Liver (tissue), 10 donors: ENCODE measurements at places on chromosomes 5 and 9.

GRCh38 chr9:33414268-33414667 lies 11.9 kb upstream of the AQP7 start:
- no peak for DNase-seq

DNA sequence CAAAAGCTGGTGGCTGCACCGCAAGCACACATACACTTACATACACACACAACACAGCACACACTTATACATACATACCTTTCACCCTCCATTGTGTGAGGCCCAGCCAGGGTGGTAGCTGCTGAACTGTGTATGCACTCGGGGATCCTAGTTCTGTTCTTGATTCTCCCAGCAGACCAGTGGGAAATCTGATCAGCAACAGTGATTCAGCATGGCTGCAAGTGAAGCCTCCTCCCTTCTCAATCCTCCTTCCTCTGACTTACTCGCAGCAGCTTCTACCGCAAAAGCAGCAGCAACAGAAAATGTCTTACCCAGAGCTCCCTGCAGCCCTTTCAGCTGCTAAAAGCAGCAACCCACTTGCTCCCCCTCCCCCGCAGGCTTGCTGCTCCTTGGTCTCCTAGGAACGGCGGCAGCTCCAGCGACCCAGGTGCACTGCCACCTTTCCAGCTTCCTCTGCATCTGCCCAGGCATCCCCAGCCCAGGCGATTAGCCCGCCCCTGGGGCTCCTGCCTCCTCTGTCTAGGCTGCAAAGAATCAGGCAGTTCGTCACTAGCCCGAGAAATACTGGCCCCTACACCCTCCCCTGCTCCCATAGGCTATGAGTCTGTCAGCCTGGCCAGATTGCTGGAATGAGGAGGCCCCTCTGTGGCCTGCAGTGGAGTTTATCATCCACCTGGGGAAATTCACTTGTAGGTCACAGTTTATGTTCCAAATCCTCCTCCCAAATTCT lies at the start of gene KLHL3:
KLHL3 (minus strand) TSS at position 535 of the 730 bp plus-strand sequence; CDS start at position 92, 443 bp downstream.
- peak; percentile 43 for DNase-seq

- DNase-seq = peak; percentile 30
Observed at GRCh38 chr9:87677776-87678587, 47.9 kb upstream of the CTSL start.

GRCh38 chr9:123861086-123861755 lies 68.7 kb downstream of the DENND1A start:
- DNase-seq = no peak

DNA sequence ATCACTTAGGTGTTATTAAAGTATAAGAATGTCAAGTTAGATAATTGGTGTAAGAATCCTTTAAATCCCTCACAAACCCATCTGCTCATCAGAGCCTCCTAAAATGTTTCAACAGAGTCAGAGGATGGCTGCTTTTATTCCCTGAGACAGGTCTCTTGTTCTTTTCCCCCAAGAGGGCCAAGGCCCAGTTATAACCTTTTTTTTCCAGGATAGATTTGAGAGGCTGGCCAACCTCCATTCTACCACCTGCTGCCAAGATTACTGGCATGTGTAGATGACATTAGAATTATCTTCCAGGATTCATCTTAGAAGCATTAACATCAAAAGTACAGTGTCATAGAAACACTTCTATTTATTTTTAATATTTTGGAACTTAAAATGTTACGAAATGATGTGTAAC lies 305.1 kb downstream of the TRPM3 start:
- DNase-seq = no peak

- DNase-seq = no peak
Observed at GRCh38 chr5:172939071-172939470, 20.2 kb upstream of the RPL26L1 start.

DNA sequence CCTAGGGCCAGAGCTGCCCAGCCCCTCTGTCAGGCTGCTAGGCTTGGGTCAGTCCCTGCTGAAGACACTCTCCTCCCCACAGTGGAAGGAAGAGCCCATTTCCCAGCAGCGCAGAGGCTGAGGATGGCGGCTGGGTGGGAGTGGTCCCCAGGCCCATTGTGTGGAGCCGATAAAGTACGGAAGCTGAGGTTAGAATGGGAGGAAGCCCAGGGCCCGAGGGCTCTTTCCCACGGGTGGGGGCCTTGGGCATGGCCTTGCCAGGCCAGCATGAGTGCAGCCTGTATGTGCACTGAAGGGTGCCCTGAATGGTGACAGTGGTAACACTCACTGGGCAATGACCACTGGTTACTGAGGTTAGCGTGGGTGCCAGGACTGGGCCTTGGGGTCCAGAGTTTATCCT lies 125.9 kb downstream of the RGS3 start:
- DNase-seq = no peak

DNA sequence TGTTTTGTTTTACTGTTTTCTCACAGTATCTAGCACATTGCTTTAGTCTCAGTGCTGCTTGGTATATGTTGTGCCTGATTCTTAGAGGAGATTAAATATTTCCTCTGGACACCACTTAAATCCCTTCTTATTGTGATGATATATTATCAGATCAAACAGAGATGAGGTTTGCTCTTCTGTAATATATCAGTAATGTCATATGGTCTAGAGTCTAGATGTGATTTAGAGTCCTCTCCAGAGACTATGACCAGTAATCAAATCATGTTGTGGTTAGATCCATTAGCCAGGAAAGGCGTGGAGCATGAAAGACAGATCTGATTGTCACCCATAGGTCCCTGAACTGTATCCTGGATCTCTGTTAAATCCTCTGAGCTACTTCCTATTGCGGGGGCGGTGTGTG lies 24.4 kb downstream of the CAMK4 start:
- no peak for DNase-seq

DNA sequence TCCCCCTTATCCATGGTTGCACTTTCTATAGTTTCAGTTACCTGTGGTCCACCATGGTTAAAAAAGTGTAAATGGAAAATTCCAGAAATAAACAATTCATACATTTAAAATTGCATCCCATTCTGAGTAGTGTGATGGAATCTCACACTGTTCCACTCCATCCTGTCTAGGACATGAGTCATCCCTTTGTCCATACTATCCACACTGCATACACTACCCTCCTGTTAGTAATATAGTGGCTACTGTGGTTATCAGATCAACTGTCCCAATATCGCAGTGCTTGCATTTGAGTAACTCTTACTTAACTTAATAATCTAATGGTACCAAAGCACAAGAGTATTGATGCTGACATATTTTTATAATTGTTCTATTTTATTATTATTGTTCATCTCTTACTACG lies 100.7 kb downstream of the RAB3C start:
- no peak for DNase-seq
